ENCODE measurements at places on chromosomes 5 and 9.

GRCh38 chr9:105246656-105247173 lies 2.3 kb downstream of the SLC44A1 start:
- DNase-seq, result no peak

DNA sequence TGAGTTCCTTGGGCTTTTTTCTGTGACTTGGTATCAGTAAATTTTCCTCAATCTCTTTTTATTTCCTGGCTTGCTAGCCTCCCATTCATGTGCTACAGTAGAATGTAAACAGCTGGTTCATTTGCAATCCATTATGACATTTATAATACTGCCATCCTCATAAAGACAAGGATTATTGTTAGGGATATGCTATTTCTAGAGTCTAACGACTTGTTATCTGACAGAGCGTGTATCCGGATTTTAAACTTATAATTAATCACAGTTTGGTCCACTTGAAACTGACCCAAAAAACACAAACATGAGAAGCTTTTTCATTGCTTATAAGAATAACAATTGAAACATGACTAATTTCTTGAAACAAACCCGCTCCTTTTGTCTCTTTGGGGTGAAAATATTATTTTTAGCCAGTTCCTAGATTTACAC lies 585.8 kb downstream of the TLE4 start:
- no peak for DNase-seq

DNA sequence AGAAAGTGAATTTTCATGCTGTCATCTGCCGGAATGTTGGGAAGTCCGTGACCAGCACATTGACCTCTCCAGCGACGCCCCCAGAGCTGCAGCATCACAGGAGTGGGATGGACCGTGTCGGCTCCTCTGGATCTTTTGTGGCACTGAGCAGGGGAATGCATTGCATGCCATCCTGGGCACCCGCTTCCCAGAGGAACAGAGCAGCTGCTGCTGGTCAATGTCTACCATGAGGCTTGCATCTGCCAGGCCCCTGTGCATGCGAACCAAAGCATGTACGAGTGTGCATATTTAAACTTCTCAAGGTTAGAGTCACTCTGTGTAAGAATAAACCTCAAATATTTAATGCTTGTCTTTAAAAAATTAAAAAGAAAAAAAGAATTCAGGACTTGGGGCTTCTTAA lies 414.8 kb downstream of the GADD45G start:
- no peak for DNase-seq

DNA sequence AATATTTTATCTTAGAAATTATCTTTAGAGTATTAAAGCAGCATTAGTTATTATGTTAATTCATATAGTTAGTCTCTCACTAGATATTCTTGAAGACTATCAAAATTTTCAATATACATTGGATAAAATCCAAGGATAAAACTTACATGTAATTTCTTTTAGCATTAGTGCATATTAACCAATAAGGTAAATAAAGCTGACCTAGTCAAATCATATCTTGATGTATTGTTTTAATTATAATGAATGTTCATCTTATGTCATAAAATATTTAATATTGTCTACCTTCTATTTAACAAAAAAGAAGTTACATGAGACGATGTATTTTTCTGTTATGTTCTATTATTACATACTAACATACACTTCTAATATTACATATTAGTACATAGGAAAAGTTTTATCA lies 301.7 kb upstream of the DAB2 start:
- DNase-seq, result no peak

- DNase-seq, result no peak
Observed at GRCh38 chr5:150541895-150542294, 34.0 kb downstream of the NDST1 start.
